ENCODE measurements at places on chromosomes 12 and 14.

- DNase-seq = no peak
Measured at GRCh38 chr12:80846952-80847351, 90.8 kb downstream of the LIN7A start.

DNA sequence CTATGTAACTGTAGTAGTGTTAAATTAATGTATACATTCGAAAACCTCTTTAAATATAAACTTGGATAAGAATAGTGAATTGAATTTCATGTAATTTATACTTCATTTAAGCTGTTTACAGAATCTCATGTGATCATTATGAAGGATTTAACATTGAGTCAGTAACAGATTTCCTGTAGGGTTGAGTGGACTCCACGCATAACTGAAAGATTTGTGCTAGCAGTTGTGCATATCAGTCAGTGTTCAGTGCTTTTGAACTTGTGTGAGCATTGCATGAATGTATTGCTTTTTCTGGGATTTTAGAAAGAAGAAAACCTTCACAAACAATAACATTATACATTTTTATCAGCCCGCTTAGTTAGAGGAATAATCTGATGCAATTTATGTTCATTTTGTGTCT lies 1435.3 kb downstream of the LRFN5 start:
- no peak for DNase-seq

GRCh38 chr14:30596935-30597334 lies 25.2 kb upstream of the SCFD1 start:
- DNase-seq = no peak

GRCh38 chr14:79011091-79011919 lies 841.1 kb downstream of the NRXN3 start:
- no peak for DNase-seq

- DNase-seq = peak; percentile 83
Measured at GRCh38 chr12:50103767-50104321, at the start of gene GPD1. TSS of gene GPD1 (plus strand) at chr12:50104008. CDS start at chr12:50104051, 43 bp downstream.

DNA sequence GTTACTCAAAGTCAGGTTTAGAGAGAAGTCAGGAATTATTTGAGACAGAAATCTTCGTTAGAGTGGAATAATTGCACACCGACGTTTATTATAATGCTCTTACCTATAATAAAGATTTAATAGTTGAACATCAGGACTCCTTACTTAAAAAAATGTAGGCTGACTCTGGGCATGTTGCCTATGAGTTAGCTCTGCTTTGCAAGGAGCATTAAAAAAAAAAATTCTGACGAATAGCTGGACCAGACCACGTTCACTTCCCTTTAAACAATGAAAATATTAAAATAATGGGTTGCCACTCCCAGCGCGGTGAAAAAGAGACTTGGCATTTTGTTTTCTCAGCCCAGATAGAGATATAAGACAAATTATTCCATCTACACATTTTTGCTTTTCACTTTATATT lies 574 bp upstream of the FANCM start:
- DNase-seq = no peak

- no peak for DNase-seq
Measured at GRCh38 chr14:94481468-94482131, 5.6 kb upstream of the SERPINA9 start.

DNA sequence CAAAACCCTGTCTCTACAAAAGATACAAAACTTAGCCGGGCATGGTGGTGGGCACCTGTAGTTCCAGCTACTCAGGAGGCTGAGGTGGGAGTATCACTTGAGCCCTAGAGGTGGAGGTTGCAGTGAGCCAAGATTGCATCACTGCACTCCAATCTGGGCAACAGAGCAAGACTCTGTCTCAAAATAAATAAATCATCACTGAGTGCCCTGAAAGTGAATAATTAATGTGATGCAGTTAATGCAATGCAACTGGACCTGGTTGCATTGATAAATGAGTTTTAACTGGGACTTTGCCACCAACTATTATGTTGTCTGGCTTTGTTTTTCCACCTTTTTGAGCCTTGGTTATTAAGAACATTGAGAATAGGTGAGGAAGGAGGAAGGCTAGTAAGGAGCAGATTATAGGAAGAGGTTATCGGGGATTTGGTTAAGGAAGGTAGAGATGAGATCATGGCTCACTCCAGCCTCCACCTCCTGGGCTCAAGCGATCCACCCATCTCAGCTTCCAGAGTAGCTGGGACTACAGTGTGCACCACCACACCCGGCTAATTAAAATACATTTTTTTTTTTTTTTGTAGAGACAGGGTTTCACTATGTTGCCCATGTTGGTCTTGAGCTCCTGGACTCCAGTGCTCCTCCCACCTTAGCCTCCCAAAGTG lies 8.0 kb downstream of the BORCS5 start:
- DNase-seq = no peak

- DNase-seq = no peak
Measured at GRCh38 chr12:110680032-110680431, 8.9 kb downstream of the HVCN1 start.

- peak; percentile 84 for DNase-seq
Measured at GRCh38 chr14:100375266-100375962, 52.3 kb downstream of the SLC25A47 start.

DNA sequence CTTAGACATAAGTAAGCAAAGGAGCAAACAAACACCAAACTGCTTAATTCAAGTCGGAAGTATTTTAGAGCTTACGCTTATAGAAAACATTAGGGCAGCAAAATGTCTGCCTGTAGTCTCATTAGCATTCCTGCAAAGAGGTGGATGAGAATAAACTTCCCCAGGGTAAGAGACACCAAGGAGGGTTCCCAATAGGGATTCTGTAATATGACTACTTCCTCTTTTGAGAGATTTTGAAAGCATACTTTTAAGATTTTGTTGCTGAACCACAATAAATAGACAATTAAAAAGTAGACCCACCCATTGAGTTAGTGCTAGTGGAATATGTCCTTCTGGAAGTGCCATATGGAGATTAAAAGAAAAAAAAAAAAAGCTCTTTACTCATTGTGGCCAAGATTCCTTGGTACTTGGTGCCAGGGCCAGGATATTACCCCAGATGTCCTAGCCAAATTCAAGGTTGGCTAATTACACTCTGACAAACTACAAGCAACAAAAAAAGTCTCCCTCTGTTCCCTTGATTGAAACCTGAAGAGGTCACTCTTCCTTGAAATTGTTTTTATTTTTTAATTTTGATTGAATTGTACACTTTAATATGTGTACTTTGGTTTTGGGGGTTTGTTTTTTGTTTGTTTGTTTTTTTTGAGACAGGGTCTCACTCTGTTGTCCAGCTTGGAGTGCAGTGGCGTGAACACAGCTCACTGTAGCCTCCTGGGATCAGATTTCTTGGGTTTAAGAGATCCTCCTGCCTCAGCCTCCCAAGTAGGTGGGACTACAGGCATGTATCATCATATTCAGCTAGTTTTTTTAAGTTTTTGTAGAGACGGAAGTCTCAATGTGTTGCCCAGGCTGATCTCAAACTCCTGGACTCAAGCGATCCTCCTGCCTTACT lies 8.7 kb downstream of the CLIP1 start:
- DNase-seq = no peak

DNA sequence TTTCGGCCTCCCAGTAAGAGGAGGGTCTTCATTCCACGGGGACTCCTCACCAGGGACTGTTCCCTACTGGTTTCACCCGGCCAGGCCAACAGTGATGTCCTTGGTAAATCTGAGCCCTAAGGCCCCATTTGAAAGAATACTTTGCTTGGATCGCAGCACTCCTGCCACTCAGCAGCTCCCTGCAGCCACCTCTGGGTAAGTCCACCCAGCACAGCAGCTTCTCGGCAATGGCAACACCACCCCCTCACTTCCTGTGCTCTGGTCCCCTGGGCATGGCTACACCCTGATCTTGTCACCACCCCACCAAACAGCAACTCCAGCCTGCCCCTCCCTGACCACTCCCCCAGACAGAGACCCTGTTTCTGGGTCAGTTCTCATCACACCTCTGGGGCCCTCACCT lies 100.3 kb downstream of the SETD3 start:
- DNase-seq = no peak

GRCh38 chr14:65345266-65345665 lies 67.3 kb upstream of the FUT8 start:
- no peak for DNase-seq

DNA sequence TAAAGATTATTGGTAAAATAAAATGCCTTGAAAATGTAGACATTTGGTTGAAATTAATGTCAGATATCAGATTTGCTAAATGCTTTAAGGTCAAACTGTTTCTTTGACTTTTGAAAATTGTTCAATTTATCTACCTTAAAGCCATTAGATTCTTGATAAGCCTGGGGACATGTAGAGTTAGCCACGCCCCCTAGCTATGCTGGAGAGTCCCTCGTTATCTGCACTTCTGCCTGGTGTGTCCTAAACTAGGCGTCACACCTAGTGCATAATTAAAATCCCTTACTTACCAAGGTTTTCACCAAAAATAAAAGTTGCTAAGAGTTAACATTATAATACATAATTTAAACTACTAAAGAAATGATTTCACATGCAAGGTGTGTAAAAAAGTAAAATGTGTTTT lies 79.5 kb downstream of the EGLN3 start:
- no peak for DNase-seq

GRCh38 chr12:2411616-2412304 lies 359.0 kb downstream of the CACNA1C start:
- DNase-seq = no peak

DNA sequence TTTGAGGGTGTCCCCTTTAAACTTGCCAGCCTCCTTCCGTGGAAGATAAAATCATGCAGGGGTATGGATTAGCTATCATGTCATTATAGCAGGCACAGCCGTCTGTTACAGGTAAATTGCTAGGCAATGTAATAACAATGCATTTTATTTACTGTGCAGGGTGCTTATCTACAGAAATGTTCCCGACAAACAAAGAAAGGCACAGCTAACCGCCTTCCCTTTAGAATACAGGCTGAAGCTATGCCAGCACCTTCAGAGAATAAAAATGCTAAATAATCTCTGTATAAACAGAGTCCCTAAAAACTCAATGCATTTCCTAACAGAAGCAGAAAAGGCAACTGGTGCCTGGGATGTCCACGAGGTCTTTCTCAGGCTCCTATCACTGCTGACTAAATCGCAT lies 239.2 kb downstream of the SPTSSA start:
- no peak for DNase-seq

DNA sequence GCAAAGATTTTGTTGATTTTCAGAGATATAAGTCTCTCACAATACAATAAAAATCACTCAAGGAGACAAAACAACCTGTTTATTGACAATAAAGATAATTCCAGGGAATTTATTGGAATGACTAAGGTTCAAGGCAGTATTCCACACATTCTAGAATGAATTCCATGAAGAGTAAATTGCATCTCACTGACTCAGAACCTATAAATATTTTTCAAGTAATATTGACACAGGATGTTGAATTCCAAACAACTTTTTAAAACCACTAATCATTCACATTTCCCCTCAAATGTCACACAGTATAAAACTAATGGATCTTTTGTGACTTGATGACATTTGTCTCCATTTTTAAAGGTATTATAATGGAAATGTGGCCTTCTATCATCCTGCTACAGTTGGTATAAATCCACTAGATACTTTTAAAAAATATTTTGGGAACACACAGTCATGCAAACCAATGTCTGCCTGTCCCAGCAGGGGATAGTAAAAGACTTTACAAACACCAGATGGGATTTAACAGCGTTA lies 42.1 kb upstream of the LGR5 start:
- no peak for DNase-seq

GRCh38 chr12:121905746-121906145 lies 12.6 kb upstream of the CFAP251 start:
- no peak for DNase-seq

GRCh38 chr14:105528586-105529318 lies 2.4 kb downstream of the TMEM121 start:
- DNase-seq = no peak

DNA sequence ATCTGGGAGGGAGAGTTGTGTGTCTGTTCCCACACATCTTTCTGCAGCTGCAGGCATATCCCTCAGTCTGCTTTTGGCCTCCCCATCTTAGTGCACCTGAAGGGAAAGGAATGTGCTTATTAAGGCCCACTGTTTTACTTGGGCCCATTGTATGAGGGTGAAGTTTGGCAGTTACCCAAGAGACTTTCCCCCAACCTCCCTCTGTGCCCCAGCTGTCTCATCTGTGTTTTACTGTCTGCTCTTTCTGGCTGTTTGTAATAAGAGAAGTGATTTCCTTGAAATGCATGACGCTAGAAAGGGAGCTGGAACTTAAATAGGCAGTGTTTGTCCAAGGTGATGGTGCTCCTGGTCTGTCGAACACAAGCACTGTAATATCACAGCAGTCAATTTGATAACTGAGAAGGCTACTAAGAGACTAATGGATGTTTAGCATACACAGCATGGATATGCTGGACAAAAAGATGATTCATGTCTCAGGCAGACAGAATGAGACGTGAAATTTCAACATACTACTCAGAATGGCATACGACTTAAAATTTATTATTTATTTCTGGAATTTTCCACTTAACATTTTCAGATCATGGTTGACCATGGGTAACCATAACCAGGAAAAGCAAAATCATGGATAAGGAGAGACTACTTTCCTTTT lies 43.6 kb downstream of the FSCB start:
- no peak for DNase-seq

DNA sequence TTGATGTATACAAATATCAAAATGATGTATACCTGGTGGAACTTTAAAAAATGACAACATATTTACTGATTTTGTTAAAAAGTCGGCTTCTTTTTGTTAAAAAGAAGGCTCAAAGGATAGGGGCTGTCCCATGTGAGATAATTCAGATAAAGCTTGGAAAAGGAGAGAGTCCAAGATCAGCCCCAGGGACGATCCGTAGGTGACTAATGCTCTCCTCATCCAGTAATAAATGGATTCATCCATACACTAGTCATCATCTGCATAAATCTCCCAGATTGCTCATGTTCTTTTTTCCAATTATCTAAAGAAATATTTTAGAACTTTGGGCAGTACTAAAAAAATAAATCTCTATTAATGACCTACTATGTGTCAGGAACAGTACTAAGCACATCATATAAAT lies 23.4 kb upstream of the FSCB start:
- no peak for DNase-seq

DNA sequence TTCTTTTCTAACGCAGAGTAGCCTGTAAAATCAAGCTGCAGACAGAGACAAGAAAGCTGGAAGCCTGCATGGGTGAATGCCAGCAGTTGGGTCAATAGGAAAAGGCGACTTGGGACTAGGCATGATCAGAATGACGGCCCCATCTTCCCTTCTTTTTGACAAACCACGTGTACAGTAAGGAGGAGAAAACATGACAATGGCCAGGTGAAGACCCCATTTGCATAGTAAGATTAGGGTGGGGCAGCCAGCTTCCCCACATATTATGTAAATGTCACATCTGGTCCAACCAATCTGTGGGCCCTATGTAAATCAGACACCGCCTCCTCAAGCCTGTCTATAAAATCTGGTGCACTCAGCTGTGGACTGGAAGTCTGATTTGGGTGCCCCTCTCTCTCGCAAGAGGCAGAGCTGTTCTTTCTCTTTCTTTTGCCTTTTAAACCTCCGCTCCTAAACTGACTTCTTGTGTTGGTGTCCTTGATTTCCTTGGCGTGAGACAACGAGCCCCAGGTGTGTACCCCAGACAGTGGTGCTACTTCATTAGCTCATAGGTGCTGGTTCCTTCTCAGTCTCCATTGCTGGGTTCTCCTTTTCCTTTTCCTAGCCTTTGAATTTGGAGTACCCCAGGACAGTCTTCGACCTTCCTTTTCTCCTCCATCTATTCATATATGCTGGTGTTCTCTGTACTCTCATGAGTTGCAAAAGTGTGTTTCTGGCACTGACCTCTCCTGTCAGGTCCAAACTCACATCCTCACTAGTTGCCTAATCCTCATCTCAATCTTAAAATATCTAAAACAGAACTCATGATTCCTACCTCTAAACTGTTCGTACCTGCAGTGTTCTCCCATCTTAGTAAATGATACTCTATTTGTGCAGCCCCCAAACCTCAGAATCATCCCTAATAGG lies 9.4 kb upstream of the DHRS7 start:
- no peak for DNase-seq

Data from Right ventricle myocardium superior (tissue), 1 donor.